MG63 (cell line): ENCODE measurements at places on chromosomes 12 and 14. TPM values are rescaled to one million over a fixed set of nuclear protein-coding genes. Genes with fewer than 3 reads are reported as not detected.

DNA sequence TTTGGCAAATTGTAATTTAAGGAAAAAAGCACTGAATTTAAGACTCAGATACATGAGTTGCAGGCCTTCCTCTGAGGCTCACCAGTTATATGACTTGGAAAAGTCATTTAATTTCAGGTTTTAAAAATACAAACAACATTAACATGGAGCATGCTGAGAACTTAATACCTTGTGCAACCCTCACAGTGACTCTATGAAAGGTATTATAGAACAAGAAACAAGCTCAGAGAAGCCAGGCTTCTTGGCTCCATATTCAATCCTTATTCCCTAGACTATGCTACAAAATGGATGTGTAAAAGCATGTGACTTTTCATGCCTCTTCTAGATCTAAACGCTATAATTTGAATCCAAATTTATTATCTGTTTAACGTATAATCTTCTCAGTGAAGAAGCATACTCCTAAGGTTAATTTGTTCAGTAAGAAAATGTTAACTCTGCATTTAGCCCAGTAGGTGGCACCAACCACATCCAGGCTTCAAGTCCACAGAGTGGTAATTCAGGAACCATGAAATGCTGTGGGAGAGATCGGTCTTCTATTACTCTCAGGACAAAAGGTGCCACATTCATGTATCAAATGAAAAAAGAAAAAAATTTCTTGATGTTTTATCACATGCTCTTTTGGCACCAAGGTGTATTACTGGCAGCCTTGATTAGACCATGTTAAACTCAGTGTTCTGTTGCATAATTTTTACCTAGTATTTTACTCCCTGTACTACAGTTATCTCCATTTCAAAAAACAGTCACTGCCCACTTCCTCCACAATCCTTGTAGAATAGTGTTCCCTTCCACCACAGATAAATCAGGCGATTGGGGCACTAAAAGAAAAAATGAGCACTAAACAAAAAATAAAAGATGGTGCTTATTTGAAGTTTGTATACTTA lies 9.3 kb downstream of the CCDC196 start:
- peak; percentile 0 for DNase-seq

DNA sequence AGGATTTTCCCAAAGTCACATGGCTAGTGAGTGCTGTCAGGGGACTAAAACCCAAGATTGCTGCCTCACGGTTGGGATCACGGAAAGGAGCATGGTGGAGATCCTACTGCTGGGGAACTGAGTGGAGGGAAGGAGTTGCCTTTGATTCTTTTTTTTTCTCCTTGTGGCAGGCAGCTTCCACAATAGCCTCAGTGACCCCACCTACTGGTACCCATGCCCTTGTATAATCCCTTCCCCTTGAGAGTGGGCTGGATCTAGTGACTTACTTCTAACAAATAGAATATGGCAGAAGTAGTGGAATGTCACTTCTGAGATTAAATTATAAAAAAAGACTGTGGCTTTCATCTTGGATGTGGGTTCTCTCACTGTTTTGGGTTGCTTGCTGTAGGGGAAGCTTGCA lies 135.7 kb downstream of the DICER1 start:
- no peak for DNase-seq

DNA sequence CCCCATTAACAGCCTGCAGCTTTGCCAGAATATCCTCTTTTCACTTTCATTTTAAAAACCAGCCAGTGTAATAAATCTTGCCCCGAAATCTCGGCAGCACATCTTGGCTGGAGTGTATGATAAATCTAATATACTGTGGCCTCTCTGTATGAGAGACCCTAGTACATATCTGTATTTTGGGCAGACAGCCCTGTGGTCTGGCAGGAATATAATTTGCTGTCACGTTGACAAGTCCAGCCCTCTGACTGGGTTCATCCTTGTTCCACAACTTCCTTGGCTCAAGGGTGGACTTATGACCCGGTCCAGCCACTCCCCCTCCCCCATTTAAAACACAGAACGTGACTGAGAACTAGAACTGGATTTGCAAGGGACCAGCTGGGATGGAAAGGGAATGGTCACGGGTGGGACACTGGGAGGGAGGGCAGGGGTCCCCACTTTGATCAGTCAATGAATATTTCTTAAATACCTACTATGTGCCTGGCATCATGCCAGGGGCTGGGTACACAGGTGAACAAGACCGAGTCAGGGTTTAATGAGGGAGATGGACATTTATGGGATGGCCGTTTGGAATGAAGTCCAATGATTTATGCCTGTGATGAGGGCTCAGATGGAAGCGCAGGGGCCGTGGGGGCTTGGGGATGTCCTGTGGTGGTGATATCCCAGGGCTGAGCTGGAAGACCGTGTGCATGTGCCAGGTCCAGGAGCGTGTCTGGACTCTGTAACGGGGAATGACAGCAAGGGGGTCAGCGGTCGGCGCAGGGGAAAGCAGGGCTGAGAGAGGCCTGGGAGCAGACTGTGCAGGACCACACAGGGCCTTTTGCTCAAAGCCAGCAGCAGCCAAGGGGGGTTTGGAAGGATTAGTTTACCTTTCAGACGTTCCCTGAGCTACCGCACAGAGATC lies 190.5 kb downstream of the PHETA1 start:
- peak; percentile 17 for DNase-seq

GRCh38 chr12:25723921-25724491 lies 170.9 kb upstream of the LMNTD1 start:
- DNase-seq = no peak

- no peak for DNase-seq
Observed at GRCh38 chr14:105381446-105382342, 16.6 kb upstream of the TEX22 start.

Gene ADAMTS20
- not detected in 2 replicates for total RNA-seq

DNA sequence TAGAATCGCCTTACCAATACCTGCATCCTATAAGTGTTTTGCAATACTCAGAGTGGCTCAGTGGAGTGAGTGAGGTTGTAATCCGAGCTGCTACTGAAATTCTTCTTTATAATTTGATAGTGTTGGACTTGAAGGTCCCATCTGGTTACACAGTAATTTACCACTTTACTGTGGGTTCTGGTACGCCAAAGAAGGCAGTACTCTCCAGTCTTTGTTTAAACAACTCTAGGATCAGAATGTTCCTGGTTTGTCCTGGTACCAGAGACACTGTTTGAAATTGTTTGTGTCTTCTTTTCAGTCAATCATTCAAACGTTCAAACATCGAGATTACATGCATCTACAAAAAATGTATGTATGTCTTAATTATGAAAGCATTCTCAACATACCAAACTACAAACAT lies 51.3 kb upstream of the AMN1 start:
- DNase-seq = no peak
